SK-N-MC (cell line): ENCODE measurements at places on chromosomes 3 and 15.

- no peak for DNase-seq
These were observed 24.2 kb upstream of the PIAS1 start for GRCh38 chr15:68029959-68030358.

GRCh38 chr3:48521635-48522034, 17.7 kb upstream of the SHISA5 start:
- no peak for DNase-seq

DNA sequence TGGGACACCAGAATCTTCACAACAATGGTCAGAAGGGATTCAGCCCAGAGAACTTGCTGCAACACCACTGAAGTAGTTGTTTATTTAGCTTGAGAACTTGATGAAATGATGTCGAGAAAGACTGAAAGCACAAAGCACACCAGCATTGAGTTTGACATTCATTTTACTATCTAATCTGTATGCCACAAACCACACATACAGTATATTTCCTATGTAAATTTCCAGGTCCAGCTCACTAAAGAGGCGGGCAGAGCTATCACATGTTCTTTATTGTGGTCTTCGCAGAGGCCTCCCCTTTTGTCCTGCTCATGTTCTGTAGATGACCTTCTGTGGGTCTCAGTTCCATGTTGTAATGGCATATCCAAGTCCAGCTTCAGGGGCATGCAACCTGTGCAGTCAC, 10.4 kb upstream of the FMN1 start:
- DNase-seq, result no peak

GRCh38 chr3:170740285-170740684, 129.7 kb downstream of the RPL22L1 start:
- DNase-seq, result no peak

DNA sequence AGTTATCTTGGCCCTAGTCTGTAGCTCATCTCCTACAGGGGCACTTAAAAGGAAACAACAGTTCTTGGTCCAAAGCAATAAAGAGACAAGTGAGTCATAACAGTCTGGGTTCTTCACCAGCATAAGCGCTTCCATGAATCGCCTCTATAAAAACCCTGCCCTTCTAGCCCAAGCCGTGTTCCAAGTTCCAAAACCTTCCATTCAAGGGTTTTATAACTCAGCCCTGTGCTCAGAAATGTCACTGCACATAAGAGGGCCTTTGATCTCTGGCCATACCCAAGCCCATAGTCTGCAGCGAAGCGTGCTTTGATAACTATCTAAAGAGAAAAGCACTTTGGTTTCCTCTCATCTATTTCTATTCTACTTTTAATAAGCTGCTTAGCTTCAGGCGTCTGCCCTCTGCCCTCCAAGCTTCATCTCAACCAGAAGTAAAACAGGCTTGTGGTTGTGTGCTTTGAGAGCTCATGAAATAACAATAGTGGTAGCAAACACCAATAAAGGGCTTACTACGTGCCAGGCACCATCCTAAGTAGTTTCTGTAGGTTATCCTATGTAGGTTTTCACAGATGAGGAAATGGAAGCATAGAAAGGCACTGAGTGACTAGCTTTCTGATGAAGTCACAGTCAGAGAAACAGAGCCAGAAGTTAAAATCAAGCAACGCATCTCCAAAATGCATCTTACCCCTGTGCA, 64.0 kb upstream of the AKAP13 start:
- DNase-seq, result no peak
